ENCODE measurements at places on chromosomes 2 and 18.

- DNase-seq, result no peak
Measured at GRCh38 chr2:128796321-128796720, 477.7 kb upstream of the HS6ST1 start.

- DNase-seq, result peak; percentile 35
Measured at GRCh38 chr2:162890690-162891311, 52.2 kb upstream of the KCNH7 start.

DNA sequence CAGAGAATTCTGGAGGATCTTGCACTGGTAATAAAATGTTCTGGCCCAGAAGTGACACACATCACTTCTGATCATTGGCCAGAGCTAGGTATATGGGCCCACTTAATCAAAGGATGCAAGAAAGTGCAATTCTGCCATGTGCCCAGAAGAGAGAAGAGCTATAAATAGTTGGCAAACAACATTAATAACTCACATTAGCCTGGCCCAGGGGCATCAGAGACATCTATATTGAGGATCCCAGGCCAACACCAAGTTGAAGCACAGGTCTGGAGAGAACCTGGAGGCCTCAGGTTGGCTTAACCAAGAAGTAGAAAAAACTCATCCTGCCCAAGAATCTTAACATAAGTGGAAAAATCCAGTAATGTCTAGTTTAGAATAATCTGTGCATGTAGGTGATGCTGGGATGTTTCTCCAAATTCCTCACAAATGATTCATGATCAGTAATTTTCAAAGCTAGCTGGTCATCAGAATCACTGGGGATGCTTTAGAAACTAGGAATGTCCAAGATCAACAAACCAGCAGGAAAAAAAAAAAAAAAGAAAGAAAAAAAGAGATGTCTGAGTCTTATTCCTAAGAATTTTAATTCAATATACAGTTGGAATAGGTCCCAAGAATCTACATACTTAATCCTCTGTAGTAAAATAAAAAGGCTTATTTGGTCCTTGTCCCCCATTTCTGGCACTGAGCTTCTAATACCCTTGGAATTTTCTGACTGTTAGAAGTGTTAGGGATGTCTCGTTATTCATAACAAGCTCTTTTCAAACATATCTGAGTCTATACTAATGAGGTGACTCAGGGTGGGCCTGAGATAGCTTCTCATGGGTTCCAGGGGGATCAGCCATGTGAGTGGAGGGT lies 35.0 kb upstream of the EVA1A start:
- DNase-seq, result peak; percentile 91

GRCh38 chr2:5763531-5763930 lies 71.3 kb downstream of the SOX11 start:
- DNase-seq, result no peak

DNA sequence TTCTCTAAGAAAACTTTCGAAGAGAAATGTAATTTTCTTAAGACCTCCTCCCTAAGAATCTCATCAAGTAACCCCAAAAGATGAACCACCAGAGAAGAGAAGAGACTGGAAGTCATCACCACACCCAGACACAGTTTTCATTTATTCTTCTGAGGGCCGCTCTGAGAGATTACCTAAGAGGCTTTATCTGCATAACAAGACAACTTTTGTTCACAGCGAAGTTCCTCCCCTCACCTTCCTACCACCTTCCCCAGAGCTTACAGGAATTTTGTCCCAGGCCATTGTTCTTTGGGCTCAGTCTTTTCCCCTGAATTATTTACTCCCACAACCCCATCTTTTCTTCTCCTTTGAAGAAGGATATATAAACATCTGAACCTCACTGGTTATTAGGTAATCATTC lies 92.8 kb downstream of the AKAIN1 start:
- DNase-seq, result no peak

GRCh38 chr2:36395866-36396265 lies 40.3 kb downstream of the CRIM1 start:
- no peak for DNase-seq

DNA sequence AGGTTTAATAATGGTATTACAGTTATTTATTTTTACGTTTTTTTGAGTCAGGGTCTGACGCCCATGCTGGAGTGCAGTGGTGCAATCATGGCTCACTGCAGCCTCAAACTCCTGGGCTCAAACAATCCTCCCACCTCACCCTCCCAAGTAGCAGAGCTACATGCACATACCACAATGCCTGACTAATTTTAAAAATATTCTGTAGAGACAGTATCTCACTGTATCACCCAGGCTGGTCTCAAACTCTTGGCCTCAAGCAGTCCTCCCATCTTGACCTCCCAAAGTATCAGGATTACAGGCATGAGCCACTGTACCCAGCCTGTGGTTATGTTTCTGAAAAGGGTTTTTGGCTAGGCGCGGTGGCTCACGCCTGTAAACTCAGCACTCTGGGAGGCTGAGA lies 120.8 kb downstream of the ESCO1 start:
- no peak for DNase-seq

GRCh38 chr2:132701810-132702209 lies 31.8 kb upstream of the LYPD1 start:
- DNase-seq, result no peak

DNA sequence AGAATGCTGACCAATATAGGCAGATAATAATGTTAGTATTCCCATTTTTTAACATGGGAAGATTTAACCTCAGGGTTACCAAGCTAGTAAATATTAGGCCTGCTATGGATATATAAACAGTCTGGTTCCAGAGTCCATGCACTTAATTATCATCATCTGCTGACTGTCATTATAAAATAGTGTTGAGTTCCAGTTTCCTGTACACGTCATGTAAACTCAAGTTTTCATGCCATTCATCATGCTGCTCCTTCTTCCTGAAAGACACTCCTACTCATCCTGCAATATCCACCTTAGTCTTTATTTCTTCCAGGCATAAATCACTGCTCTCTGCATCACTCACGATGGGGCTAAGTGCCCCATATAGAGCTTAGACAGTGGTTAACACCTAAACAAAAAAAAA lies 420.8 kb upstream of the SPHKAP start:
- DNase-seq, result peak; percentile 35

- DNase-seq, result no peak
Measured at GRCh38 chr2:152632736-152633135, 84.5 kb downstream of the PRPF40A start.

GRCh38 chr18:62399781-62400308 lies 74.7 kb downstream of the TNFRSF11A start:
- DNase-seq, result no peak

GRCh38 chr2:204732019-204732418 lies 186.7 kb downstream of the PARD3B start:
- no peak for DNase-seq

- DNase-seq, result no peak
Measured at GRCh38 chr2:28956415-28956826, 24.7 kb upstream of the TOGARAM2 start.

DNA sequence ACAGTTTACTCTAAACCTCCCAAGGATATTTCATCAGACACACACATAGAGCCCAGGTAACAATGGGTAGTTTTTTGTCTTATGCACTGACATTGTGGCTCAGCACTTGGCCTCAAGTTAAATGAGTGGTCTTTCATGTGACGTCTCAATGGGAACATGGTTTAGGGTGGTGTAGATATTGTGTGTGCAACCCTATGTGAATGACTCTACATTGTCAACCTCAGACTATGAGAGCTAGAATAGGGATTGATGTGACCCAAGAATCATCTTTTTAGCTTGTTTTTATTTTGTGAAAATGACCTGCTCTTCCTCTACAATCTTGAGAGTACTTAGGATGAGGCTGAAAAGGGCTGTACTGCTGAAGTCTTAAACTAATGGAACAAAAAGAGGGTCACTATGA lies 86.2 kb downstream of the SCN1A start:
- DNase-seq, result no peak

DNA sequence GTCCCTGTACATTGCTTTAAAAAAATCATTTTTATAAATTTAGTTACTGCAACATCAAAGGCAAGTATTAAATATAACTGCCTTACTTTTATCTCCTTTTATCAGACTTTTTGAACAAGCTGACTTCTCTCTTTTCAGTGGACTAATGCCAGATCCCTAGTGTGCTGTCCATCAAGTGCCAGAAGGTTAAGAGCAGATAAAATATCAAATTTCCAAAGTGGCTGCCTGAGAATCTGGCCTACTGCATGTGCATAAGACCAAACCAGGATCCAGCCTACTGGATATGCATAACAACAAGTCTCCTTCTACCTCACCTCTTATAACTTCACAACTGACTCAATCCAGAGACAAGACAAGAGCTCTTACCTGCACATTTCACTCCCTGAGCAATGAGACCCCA lies 59.8 kb upstream of the CHRNA1 start:
- DNase-seq, result no peak

DNA sequence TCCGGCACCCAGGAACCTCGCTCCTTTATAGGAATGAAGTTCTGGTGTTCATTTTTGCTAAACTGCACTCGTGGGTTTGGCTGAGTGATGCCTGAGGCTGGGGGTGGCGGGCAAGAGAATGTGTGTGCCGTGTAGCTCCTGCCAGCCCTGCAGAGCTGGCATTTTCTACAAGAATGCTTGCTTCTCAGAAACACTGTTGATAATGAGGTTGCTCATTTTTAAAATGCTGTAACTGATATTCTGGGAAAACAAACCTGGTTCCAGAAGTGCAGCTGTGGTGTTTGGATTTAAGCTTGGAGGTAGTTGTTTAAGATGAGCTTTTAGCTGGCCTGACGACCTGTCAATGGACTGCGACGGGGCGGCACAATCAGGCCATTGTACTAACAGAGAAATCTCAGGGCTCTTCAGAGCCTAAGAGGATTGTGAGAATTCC lies 511.9 kb upstream of the TNP1 start:
- DNase-seq, result no peak

DNA sequence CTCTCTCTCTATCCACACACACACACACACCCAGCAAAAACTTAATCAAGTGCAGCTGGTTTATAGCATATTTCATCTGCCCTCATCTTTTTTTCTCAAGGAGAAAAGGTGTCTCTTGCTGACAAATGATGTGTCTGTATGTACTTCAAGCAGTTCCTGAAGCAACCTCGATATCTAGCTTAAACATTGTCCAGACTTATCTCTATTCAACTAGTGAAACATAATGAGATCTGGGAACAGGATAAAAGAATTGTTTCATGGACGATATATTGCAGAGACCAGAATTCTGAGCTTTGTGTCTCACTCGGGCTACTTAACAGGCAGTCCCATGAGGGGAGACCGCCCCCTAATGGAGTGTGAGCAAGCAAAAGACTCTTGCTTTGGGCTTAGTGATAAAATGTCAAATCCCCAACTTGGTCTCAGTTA lies 929.2 kb upstream of the SOX11 start:
- no peak for DNase-seq

DNA sequence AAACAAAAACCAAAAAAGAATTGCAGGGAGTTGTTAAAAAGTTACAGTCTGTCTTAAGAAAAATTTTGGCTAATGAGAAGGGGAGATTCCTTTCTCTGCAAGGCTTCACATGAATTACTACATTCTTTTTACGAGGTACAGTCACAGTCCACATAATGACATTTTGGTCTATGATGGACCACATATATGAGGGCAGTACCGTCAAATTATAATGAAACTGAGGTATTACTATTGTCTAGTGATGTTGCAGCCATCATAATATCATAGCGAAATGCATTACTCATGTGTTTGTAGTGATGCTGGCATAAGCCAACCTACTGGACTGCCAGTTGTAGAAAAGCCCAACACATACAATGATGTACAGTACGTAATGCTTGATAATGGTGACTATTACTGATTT lies 12.5 kb downstream of the SERPINB7 start:
- DNase-seq, result no peak

DNA sequence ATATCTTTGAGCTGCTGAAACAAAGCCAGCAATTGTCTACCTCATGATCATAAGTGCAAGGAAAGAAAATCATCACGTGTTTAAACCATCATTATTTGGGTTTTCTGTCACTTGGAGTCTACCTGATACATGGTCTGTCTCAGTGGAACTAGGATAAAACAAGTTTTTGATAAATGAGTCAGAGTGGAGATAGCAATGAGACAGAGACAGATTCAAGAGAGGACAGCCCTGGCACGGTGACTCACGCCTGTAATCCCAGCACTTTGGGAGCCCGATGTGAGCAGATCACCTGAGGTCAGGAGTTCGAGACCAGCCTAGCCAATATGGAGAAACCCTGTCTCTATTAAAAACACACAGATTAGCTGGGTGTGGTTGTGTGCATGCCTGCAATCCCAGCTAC lies 93.8 kb downstream of the PMAIP1 start:
- no peak for DNase-seq

DNA sequence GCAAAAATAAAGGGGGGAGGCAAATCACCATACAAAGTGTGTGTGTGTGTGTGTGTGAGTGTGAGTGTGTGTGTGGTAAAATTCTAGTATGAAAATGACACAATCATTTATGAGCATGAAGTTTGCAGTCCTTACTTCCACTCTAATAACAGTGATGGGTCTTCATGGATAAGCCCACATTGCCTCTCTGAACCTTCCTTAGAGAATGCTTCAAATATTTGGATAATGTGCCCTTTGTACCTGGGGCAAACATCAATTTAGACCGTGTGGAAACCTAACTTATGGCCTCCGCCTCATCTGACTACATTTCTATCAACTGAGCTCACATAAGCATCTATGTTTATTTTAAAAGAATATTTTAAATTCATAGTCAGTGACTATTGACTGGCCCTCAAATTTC lies 3.7 kb downstream of the SCN9A start:
- no peak for DNase-seq

DNA sequence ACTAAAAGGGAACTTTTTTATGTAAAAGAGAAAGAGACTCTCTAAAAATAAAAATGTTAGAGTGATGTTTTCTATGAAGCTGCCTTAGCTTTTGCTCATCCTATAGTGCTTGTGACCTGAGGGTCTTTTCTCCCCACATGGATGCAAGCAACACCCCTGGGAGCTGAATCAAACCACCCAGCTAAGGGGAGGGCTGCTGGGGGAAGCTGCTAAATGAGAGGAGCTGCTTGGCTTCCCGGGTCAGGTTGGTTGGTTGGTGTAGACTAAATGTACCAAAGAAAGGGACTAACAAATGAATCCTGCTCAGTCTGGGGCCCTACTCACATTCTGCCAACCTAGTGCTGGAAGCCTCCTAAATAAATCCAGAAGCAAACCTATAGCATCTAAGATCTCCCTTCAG lies 35.0 kb downstream of the AFF3 start:
- no peak for DNase-seq

DNA sequence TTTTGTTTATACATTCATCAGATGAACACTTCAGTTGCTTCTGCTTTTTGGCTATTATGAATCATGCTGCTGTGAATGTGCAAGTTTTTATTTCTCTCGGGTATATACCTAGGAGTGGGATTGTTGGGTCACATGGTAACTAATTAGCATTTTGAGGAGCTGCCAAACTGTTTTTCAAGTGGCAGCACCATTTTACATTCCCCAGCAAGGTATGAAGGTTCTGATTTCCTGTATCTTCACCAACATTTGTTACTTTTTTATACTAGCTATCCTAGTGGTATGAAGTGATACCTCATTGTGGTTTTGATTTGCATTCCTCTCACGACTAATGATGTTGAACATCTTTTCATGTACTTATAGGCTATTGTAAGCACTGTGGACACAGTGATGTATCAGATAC lies 53.9 kb downstream of the DYNC1I2 start:
- DNase-seq, result no peak

DNA sequence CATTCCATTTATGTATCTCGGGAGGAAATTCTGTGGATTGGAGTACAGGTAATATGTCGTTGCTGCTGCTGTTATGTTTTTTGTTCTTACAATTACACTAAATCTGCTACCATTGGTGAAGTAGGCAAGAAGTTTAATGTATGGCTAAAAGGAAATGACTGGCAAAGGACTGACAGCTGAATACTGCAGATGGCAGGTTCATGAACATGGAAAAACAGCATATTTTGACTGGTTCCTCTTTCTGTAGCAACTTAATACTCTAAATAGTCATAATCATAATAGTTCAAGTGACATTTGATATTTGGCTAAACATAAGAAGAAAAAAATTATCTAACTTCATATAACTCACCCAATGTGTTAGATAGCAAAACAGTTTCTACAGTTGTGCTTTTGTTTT lies 84.5 kb upstream of the PGAP1 start:
- no peak for DNase-seq

Data from fibroblast of skin of left biceps (primary cell).